H1 (cell line): ENCODE measurements at places on chromosomes 5 and 9.

GRCh38 chr5:109779036-109779735 is 89.5 kb downstream of the MAN2A1 start:
- DNase-seq = no peak

GRCh38 chr5:149636861-149637246 is 55.6 kb downstream of the ARHGEF37 start:
- peak; percentile 49 for DNase-seq

DNA sequence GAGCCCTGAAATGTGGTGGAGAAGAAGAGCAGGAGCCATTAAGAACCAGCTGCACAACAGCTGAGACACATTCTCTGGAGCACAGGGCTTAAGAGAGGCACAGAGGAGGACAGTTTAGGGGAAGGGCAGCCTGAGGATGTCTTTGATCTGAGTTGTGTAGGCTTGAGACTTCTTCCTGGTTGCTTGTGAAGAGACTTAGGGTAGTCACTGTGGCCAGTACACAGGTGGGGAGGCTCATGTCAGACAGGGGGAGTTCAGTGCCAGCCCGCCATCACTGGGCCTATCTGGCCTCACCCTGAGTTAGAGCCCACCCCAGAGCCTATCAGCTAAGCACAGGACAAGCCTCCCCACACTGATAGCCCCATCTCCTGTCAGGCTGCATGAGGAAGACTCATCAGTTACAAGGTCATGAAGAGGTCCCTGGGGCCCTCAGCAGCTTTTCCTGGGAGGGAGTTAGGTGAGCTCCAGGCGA is 19.8 kb downstream of the SLC22A4 start:
- no peak for DNase-seq

DNA sequence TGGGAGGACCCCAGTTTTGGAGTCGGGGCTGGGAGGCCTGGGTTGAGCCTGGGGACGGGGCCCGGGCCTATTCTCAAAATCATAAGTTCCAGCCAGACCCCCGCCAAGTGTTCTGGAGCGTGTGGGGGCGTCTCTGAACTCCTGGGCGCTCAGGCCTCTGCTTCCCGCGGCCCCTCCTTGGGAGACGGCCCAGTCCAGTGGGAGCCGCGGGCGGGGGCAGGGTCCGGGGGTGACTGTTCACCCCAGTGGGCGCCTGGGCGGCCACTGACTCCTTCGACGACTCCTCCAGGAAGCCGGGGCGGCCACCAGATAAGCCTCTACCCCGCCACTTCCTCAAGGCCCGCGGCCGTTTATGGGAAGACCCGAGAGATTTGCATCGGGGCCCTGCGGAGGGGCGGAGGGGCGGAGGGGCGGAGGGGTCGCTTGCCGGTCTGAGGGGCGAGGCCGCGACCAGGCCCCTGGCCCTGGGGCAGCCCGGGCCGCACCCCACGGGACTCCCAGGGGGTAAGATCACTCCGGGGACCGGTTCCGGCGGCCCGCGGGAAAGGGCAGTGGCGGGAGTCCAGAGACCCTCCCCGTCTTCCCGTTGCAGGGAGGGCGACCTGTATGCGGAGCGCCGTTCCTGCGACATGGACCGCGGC is 655 bp downstream of the TOR4A start:
- peak; percentile 77 for DNase-seq

DNA sequence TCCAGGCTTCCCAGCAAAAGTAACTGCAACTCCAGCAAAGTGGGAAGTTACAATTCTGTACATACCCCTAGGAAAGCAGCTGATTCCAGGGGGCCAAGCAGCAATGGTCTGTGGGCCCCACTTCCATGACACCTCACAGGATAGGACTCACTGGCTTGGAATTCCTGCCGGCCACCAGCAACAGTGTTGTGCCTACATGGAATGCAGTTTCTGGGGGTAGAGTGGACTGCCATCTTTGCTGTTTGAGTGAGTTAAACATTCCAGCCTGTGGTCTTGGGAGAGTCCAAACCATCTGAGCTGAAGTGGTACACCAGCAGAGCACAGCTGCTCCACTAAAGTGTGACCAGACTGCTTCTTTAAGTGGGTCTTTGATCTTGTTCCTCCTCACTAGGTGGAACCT is 13.4 kb upstream of the FBN2 start:
- no peak for DNase-seq

DNA sequence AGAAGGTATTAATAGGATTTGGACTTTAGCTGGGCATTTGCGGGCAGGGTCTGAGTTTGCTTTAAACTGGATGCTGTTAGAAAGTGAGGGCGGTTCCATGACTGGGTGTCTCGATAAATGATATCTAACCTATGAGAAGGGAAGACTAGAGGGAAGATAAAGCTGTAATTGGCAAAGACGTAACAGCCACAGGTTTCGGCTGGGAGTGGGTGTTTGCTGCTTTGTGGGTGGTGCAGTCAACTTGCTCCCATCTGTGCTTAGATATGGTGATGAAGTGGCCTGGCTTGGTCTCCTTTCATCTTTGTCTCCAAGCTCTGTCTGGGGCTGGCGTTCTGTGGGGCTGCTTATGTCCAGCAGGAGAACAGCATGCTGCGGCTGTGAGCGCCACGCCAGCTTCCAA is 23.3 kb downstream of the OR2V1 start:
- DNase-seq = no peak

DNA sequence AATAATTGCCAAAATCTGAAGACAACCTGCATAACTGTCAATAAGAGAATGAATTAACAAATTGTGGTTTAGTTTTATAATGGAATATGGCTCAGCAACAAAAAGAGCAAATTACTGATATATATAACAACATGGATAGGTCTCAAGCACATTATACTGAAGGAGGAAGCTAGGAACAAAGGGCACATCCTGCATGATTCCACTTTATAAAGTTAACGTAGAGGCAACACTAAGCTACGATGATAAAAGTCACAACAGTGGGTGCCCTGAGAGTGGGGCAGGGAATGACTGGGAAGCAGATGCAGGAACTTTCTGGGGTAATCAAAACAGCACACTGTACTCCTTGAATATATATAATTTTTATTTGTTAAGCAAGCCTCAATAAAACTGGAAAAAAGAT is 165.2 kb downstream of the RMI1 start:
- DNase-seq = no peak

DNA sequence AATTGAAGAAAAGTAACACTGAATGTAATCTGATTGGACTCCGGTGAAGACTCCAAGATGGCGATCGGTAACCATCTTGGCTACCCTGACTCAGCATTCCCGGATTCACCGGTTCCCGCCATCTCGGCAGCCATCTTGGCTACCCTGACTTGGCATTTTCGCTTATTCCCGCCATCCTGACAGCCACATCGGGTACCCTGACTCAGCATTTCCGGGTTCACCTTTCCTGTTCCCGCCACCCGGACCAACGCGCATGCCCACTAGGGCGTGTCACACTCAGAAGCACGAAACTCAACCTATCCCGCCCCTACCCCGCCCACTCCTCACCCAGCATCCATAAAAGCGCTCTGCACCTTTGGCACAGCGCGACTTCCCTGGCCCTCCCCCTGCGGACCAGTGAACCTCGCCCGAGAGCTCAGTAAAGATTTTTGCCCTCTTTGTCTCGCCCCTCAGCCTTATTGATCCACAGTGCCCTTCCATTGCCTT is 17.2 kb downstream of the SPTLC1 start:
- no peak for DNase-seq

- DNase-seq = no peak
Observed at GRCh38 chr9:3447788-3448187, 78.0 kb downstream of the RFX3 start.
